Stromal cell of bone marrow (primary cell): ENCODE measurements at places on chromosomes 3 and 15.

- DNase-seq: no peak
Observed at GRCh38 chr3:99218468-99218867, 317.0 kb upstream of the DCBLD2 start.

DNA sequence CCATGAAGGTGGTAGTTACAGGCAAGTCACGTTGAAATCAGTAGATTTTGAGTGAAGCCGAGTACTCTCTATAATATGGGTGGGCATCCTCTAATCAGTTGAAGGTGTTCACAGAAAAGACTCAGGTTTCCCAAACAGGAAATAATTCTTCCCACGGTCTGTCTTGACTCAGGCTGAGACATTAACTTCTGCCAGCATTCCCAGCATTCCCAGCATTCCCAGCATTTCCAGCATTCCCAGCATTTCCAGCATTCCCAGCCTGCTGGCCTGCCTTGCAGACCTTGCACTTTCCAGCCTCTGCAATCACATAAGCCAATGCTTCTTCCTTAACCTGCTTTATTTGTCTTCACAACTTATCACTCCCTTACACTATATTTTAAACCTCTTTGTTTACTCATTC, 542.3 kb upstream of the ROBO2 start:
- DNase-seq: no peak

GRCh38 chr3:152172460-152172859, 96.3 kb upstream of the MBNL1 start:
- no peak for DNase-seq

DNA sequence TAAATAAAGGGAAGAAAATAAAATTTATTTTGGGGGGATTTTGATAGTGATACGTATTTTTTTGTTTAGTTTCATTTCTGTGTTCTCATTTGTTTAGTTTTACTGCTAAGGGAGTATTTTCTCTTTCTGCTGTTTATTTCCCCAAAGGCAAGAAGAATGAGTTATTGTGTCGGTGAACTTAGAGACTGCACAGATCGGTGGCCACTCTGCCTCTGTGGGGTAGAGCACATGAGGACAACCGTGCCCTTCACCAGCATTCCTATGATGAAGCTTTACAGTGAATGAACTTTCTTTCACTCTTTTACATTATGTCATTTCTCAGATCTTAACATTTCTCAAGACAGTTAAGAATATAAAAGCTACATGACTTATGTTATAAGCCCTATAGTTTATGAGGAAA, 214.4 kb downstream of the OCA2 start:
- no peak for DNase-seq

- DNase-seq: no peak
Observed at GRCh38 chr3:129564981-129565644, 22.1 kb downstream of the H1-8 start.

DNA sequence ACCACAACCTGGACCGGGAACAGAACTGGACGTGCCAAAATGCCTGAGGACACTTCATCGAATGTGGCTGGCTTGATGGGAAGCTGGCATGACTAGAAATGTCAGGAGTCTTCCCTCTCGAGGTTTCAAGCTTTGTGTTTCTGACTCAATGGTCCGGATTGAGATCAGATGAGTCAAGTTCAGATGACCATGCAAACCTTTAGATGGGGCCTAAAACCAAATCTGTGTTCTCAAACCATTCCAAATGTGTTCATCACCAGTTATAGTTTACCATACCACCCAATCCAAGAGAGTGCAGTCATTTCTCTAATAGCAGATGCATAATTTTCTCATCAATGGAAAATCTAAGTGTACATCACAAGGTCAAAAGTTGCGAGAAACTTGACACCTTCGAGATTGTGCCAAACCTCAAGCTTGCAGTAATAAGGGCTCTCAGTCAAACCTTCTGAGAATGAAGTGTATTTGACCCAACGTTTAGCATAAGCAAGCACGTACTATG, 369.1 kb downstream of the RORA start:
- peak; percentile 82 for DNase-seq

DNA sequence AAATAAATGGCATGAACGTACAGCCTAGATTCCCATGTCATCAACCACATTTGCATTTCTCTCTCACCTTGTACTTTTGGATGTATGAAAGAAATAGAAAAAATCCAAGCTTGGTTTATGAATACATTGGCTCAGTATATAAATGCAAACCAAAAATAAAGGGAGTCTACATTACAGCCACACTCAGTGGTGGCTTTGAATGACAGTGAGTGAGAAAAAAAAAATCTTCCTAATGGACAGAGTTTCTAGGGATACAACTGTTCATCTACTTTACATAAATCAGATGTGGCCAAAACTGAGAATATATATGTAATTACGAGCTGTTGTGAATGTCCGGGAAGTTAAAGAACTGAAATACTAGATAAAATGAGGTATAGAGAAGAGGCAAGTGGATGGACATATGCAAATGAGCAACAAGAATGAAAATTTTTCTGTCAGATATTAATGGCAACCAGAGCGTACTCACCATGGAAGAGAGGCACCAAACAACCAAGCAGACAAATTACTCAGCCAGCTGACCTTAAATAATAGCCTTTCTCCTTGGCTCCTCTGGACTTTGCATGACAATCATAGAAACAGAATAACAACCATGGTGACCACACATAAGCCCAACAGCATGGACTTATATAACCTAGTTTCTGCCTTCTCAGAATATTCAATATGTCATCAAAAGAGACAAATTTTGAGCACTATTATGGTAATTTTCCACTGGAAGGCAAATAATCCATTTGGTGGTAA, 1305.8 kb downstream of the OTOL1 start:
- no peak for DNase-seq

DNA sequence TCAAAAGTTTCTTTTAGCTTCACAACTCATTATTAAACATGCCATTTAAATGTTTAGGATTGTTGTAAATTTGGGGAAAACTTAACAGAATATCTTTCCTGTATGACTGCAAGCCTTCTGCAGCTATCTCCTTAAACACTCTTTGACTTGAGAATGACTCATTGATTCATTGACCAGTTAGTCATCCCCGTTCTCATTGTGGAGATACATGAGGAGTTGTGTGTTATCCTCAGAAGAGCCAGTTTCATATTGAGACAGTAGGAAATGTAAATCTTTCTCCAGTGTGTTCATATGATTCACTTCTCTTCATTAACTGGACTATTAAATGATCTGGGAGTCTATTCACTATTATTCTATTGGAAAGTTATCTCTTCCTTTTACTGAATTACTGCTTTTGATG, 83.0 kb downstream of the CRYGS start:
- peak; percentile 66 for DNase-seq

DNA sequence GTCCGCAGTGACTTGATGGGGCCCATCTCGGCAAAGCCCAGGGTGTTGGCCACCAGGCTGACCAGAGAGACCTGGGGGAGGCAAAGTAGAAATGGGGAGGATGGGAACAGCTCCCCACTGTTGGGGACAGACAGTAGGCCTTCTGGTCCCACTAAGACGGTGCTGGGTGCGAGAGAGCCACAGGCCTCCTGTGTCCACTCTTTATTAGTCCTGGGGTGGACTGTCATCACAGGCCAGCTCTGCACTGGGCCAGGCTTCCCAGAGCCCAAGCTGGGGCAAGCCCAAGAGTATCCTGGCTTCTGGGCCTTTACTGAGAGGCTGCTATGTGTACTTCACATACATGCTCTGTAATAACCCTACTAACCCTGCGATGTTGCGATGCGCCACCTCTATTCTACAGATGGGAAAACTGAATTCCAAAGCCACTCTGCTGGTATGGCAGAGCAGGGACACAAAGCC, 66.4 kb downstream of the EXOG start:
- no peak for DNase-seq

DNA sequence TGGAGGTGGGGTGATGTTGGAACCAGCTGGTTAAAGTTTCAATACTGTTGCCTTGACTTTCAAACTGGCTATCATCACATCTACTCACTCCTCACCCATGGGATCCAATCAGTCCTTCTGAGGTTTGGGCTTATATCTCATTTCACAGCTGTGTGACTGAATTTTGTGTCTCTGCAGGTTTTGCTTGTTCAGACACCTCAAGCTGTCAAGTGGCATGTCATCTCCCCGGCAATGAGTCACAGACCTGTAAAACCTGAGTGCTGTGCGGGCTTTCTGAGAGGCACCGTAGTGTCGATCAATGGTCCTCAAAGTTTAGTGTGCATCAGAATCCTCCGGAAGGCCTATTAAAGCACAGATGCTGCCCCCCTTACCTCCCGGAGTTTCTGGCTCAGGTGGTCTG, 86.4 kb upstream of the RORA start:
- DNase-seq: no peak

DNA sequence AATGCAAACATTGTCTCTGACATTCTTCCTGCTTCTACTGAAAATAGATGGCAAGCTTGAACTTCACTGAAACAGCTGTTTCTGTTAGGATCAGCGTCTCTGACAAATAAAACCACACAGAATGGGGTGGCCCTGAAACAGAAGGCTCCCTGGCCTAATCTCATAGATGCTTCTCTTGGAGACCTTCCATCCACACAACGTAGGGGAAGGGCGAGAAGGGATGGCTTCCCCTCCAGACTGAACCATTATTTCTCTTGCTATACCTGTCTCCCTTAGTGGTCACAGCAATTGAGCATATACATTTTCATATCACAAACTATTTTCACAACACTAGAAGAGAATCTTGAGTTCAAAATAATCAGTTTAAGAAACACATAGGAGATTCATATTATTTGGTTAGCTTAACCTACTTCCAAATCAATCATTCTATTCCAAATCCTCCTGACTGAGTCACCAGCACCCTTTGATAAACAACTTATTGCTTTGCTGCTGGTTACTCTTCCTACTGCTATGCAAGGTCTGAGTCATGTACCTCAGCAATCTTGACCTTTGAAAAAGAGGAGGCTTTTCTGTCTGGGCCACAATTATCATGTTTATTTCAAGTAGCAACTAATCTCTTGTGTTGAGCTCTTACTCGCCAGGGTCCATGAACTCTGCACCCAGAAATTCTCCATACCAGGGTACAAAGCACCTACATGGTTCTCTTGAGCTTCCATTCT, 45.5 kb downstream of the CBLB start:
- peak; percentile 83 for DNase-seq

DNA sequence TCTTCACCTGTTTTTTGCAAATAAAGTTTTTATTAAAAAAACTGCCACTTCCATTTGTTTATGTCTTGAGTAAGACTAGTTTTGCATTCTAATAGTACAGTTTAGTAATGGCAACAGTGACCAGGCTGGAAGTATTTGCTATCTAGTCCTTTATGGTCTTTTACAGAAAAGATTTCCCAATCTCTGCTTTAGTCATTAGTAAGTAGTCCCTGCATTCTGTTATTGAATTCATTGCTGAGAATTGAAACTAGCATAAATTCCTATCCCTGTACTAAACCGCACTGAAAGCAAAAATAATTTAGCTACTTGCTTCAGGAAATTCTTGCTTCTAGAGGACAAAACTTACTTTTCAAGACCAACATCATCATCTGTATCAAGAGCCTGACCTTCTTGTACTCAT, 46.2 kb downstream of the CNTN6 start:
- DNase-seq: no peak

DNA sequence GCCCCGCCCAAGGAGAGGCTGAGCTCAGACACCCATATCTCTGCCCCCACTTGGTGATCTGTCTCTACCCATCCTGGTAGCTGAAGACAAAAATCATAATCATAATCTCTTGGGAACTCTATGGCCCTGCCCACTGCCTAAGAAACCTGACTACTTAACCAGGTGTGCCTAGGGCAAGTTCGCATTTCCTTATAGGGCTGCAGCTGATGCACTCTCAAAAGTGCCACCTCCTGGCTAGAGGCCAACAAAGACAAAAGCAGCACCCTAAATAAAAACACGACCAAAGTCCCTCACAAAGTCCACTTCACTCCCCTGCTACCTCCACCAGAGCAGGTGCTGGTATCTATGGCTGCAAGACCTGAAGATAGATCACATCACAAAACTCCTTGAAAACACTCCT, 250.4 kb upstream of the SLITRK3 start:
- DNase-seq: no peak

- no peak for DNase-seq
Observed at GRCh38 chr3:186997061-186997460, 66.7 kb downstream of the ST6GAL1 start.

DNA sequence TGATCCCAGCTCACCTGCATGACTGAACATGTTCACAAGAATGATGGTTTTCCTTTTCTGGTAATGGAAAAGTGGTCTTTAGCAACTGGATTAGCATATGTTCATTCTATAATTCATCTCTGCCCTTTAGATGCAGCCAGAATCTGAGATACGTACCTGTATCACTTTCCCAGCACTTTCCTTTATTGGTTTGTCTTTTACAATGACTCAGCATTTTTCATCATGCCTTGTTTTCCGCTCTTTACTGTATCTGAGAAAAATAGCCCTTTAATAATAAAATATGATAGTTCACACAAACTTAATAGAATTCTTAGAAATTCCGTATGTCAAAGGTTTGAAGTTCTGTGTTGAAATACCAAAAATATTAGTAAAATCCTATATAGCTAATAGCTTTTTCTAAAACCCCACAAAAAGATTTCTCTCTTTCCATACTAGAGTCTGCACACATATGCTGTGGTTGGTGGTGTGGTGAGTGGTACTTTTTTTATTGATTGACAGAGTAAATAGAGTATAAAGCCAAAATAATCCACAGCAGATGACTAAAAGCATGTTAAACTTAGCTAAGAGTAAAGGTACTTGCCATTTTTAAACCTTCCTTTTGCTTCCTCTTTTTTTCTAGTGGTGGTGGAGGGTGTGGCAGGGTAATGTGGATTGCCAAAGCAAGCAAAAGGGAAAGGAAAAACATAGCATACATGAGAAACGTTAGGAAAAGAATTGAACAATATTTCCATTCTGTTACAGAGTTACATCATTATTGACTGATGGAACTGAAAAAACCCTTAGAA, 328.9 kb upstream of the RBMS3 start:
- peak; percentile 19 for DNase-seq

GRCh38 chr15:93477188-93477587, 388.2 kb upstream of the RGMA start:
- no peak for DNase-seq

GRCh38 chr3:127823426-127823857, 1.1 kb upstream of the MGLL start:
- no peak for DNase-seq

GRCh38 chr3:30810625-30811024, 83.8 kb downstream of the GADL1 start:
- no peak for DNase-seq

GRCh38 chr3:187669675-187670504, at the start of gene SST:
TSS of gene SST (minus strand) at chr3:187670394. CDS start at chr3:187670291, 103 bp downstream.
- peak; percentile 26 for DNase-seq

DNA sequence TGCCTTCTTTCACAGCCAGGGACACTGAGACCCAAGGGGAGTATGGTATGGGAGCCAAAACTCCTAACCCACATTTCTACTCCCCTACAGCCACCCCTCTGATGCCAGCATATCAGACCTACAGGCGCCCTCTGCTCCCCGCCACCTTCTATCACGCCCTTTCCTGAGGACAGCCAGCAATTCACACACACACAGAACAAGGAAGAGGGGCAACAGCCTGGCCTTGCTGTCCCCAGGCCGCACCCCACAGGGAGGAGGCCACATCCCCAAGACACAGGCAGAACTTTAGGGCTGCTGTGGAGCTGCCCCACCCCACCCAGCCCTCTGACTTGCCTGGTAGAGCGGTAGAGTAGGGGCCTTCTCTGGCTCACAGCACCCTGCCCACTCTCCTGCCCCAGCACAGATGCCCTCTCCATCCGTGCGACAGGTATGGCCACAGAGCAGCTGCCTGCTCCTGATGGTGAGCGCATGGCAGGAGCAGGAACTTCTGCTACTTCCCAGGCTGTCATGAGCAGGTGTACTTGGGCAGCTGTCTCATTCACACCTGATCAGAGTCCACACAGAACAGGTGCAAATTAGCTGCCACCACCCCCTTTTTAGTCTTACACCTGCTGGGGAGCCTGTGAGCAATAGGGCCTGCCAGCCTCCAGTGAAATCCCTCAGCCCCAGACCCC, 33.4 kb downstream of the CCDC33 start:
- no peak for DNase-seq
